Activated CD4-positive, alpha-beta T cell treated with anti-CD3 and anti-CD28 coated beads for 48 hours (primary cell): ENCODE measurements at places on chromosomes 16 and 17.

DNA sequence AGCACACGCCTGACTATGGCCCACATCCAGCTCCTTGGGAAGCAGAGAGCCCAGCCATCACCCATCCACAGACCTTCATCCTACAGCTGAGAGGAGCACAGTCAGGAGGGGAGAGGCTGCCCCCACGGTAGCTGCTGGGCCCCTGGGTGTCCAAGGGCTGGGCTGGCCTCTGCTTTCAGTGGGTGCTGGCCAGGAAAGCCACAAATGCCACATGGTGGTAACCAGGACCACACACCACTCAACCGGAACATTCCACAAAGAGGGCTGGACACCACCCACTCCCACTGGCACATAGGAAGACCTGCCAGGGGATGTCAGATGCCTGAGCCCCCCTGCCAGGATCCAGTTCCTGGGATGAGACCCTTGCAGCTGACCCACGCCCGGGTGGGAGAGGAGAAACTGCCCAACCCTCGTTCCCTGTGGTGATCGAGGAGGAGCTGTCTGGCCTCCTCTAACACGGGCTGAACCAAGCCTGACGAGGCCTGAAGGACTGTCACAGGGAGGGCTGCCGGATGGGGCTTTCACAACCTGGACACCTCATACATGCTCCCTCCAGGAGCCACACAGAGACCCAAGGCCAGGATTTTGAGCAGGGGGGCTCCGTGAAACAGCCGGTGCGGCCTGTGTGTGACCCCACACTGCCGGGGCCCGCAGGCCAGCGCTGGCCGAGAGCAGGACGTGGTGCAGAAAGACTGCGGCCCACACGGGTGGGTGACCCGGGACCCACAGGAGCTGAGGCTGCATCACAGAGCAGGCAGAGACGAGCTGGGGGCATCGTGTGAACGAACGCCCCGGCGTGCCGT, 30.7 kb downstream of the PIEZO1 start:
- DNase-seq, result no peak

- DNase-seq, result no peak
These were observed 12.4 kb downstream of the ITGB3 start for GRCh38 chr17:47265983-47266541.

- DNase-seq, result no peak
These were observed 71.4 kb downstream of the BCAS3 start for GRCh38 chr17:60749050-60749449.

GRCh38 chr17:40419559-40420331, 2.0 kb upstream of the TOP2A start:
- DNase-seq, result no peak

DNA sequence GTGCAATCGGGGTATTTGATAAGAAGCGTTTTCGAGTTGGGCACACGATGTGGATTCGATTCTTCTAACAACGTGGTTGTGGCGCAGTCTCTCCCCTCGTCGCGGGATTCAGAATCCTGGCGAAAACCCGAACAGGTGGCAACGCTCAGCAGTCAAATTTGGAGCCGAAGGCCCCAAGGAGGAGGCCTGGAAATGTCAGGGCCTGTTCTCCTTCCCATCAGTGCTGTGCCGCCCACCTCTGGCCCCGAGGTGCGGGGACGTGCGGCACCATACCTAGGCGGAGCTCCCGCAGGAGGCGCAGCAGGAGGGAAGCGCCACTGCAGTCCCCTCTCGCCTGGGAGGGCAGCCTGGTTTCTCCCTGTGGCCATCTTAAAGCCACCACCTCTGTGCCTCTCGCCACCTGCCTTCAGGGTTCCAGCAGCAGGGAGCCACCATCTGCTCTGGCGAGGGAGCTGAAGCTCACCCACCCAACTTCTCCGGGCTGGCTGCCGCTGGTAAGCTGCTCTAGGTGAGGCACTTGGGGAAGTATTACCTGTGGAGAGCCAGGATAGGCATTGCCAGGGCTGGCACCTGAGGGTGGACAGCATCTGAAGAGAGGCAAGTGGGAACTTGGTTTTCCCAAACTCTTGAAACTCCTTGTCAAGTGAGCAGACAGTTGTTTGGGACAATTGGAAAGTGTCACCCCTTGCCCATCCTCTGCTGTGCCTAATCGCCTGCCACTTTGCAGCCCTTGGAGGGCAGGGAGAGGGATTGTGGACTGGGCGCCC, 2.6 kb upstream of the AATF start:
- DNase-seq, result no peak

GRCh38 chr16:63185235-63185780, 1149.1 kb upstream of the CDH8 start:
- no peak for DNase-seq

- peak; percentile 94 for DNase-seq
These were observed at the start of gene GOSR2 for GRCh38 chr17:46922804-46923635. GOSR2 (plus strand) TSS chr17:46923160; CDS start chr17:46923193, 33 bp downstream.

- no peak for DNase-seq
These were observed 11.2 kb downstream of the NCBP3 start for GRCh38 chr17:3834811-3835210.

DNA sequence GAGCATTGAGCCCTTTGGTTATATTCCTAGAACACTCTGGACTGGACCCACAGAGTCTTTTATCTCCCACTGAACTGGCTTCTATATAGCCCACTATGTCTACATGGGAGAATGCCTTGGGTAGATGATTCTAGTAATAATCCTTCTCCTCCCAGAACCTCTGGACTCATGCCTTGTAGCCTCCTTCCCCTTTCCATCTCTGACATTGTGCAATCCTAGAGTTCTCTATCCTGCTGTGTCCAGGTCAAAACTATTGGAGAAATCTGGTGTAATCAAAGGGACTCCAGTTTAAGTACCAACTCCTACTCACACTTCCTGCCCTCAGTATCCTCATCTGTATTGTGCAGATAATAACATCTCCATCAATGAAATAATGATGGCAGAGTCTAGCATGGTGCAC, 9.1 kb downstream of the RCVRN start:
- DNase-seq, result no peak

DNA sequence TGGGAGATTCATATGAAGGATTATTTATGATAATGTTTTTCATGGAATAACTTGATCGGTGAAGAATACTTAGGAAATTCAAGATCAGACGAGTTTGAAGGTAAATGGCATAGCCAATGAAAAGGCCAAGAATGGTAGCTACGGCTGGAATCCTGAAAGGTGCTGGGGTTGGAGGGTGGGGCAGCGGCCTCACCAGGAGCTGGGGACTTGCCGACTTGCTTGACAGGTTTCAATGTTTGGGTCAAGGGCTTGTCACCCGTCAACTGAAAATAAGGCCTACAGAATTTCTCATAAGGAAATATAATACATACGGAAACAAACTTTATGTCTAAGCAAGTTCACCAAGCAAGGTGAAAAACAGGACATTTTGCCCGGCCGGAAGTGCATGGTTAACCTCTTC, 9.9 kb downstream of the CRYM start:
- DNase-seq, result no peak

- DNase-seq, result no peak
These were observed 33.7 kb upstream of the COQ7 start for GRCh38 chr16:19033761-19034160.

DNA sequence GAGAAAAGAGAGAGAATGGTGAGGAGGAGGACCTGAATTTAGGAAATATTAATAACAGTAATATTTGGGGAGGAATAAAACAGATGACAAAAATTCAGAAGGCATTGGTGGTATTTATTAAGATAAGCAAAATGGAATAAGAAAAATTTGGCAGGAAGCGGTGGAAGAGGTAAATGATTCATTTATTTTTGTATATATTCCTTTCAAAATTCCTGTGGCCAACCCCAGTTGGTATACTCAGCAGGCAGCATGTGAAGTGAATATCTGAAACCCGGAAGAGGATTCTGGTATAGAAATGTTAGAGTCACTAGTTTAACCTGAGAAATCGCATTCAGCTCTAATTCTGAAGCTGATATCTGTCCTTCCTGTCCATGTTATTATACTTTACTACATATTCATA, 792.0 kb downstream of the KCNJ2 start:
- no peak for DNase-seq

DNA sequence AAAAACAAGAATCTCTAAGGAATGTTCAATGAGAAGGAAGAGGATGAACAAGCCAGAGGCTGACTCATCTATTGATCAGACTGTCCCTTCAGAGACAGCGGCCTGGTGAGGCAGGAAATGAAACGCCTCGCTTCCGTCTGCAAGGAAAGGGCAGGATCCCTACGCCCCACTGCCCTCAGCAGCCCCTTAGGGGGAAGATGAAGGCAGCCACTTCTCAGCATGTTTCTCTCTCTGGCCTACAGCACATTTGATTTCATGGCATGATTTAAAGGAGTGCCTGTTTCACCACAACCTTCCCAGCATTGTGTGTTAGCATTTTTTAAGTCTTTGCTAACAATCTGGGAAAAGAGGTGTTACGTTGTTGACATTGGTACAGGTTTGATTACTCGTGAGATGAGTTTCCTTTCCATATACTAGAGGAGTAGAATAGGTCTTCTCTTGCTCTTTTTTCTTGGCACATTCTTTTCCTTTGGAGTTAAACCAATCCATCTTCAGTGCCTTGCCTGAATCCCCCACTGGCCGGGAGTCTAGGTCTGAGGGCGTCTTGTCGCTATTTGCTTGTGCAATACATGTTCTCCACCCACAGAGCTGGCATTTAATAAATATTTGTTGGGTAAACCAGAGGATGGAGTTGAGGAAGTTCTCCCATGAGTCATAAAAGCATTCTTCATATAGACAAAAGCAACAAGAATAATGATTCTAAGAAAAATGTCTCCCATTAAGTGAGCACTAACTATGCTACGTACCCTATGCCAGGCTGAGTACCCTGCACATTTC, 47.4 kb downstream of the RBFOX3 start:
- no peak for DNase-seq

DNA sequence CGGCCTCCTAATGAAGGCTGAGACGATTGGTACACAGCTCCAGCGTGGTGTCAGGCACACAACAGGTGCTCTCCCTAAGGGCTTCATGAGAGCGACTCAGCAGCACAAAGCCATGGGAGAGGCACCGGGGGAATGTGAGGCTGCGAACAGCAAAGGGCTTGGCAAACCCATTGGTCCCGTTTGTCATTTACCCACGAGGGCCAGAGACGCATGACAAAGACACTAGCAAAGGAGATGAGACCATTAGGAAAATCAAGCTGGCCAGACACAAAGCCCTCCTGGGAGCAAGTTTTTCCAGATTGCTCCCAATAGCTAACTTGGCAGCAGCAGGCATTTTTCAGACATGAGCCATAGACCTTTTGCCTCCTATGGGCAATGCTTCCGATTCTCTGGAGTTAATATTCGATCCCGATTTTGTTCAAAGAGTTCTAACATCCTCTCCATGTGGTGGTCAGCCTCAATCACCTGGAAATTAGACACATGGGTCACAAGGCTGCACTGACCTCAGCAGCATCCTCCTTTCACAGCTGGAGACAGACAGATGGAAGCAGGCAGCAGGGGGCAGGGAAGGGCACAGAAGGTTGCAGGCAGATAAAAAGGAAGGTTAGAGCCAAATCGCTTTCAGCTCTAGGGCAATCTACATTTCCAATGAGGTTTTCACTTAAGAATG, 38.2 kb downstream of the TK2 start:
- DNase-seq, result no peak

GRCh38 chr17:60108712-60109111, 30.0 kb upstream of the HEATR6 start:
- DNase-seq, result no peak

- no peak for DNase-seq
These were observed 51.6 kb downstream of the ACTG1 start for GRCh38 chr17:81460856-81461460.

- no peak for DNase-seq
These were observed 32.1 kb downstream of the DNAH17 start for GRCh38 chr17:78544881-78545755.
